ENCODE measurements at places on chromosomes 7 and 10.

GRCh38 chr10:93422118-93422517, 60.0 kb downstream of the MYOF start:
- no peak for DNase-seq

GRCh38 chr10:28169525-28169924, 133.3 kb downstream of the MPP7 start:
- no peak for DNase-seq

GRCh38 chr10:61692447-61693010, 29.8 kb downstream of the CABCOCO1 start:
- DNase-seq: no peak

GRCh38 chr7:42747044-42747443, 164.8 kb downstream of the C7orf25 start:
- DNase-seq: no peak

DNA sequence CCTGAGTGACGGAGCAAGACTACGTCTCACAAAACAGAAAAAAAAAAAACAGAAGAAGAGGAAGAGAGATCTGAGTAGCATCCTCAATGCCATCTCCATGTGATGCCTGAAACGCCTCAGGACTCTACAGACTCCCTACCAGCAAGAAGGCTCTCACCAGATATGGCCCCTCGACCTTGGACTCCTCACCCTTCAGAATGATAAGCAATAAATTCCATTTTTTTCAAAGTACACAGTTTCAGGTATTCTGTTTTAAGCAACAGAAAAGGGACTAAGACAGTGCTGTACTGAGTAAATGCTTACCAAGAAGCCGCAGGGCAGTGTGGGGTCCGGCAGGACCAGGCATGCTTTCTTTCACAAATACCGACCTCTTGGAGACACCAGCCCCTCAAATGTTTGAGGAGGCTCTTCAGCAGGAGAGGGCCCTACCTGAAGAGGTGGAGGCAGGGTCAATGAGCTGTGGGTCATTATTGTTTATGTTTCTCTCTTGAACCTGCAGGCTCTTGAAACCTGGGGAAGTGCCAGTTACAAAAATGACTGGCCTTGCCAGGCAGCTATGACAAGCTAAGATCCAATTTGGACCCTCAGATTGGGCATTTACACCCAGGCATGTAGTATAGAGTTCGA, 204.1 kb upstream of the LYZL1 start:
- no peak for DNase-seq

GRCh38 chr10:31851216-31851615, 77.4 kb downstream of the ARHGAP12 start:
- no peak for DNase-seq

DNA sequence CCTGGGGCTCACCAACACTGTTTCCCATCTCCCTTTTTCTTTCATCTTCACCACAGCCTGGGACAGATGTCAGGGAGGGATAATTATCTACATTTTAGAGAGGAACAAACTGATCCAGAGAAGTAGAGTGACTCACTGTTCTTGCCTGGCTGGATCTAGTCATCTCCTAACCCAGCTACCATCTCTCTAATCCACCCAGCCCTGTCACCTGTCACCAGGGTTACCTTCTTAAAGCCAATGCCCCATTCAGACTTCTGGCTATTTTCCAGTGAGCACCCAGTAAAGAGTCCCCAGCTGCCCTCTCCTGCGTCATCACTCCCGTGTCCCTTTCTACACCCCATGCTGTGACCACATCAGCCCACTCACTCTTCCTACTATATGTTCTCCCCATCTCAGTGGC, 68.4 kb upstream of the DUSP5 start:
- no peak for DNase-seq

GRCh38 chr10:75015442-75015841, 96.0 kb upstream of the SAMD8 start:
- DNase-seq: no peak

GRCh38 chr7:105268511-105269392, 120.0 kb downstream of the SRPK2 start:
- peak; percentile 42 for DNase-seq

DNA sequence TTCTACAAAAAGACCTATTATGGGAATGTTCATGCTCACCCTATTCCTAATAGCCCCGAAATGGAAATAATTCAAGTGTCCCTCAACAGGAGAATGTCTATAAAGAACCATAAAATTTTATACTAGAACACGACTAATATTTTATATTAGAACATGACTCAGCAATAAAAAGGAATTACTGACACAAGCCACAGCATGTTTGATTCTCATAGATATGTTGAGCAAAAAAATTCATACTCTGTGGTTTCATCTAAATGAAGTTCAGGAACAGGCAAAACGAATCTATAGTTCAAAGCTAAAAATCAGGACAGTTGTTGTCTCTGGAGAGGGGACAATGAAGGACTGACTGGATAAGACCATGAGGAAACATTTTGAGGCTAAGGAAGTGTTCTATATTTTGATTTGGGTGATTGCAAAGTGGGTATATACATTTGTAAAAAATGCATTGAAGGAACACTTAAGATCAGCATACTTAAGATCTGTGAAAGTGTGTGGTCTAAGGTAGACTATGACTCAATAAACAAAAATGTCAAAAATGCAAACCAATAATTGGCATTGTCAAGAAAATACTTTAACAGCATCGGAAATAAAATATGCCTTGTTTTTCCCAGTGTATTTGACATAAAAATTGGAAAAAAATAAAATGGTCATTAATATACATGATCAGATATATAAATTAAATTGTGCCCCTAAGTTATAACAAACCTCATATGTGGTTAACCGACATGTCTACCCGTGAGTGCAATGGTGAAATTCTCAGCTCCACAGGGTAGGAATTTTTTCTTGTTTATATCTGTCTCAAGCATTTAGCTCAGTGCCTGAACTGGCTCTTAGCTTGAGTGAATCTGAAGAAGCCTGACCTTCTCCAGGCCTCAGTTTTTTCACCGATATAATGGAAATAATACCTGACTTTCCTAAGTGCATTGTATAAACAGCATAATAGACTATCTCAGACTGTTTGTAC, 124.9 kb upstream of the CTTNBP2 start:
- DNase-seq: no peak

- DNase-seq: no peak
Observed at GRCh38 chr7:151951672-151952338, 4.4 kb upstream of the GALNTL5 start.

- no peak for DNase-seq
Observed at GRCh38 chr10:14185316-14186045, 145.2 kb downstream of the FRMD4A start.

GRCh38 chr7:134852625-134853024, 73.2 kb downstream of the CALD1 start:
- DNase-seq: no peak

- no peak for DNase-seq
Observed at GRCh38 chr7:93622036-93623033, 47.8 kb upstream of the CALCR start.

- DNase-seq: no peak
Observed at GRCh38 chr7:6234384-6234783, 38.0 kb downstream of the CYTH3 start.

DNA sequence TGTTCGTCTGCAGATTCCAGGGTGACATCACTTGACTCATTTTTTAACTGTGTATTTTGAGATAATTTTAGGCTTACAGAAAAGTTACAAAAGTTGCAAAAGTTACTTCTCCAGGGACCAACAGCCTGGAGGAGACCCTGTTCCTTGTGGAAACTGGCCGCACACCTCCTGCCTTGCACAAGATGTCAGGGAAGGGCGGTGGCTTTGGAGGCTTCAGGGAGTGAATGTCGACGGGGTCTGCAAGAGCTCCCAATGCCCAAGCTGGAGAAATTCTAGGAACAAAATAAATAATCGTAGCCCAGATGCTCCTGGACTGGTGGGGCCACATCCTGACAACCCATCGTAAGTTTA, 62.2 kb upstream of the FAM20C start:
- no peak for DNase-seq

DNA sequence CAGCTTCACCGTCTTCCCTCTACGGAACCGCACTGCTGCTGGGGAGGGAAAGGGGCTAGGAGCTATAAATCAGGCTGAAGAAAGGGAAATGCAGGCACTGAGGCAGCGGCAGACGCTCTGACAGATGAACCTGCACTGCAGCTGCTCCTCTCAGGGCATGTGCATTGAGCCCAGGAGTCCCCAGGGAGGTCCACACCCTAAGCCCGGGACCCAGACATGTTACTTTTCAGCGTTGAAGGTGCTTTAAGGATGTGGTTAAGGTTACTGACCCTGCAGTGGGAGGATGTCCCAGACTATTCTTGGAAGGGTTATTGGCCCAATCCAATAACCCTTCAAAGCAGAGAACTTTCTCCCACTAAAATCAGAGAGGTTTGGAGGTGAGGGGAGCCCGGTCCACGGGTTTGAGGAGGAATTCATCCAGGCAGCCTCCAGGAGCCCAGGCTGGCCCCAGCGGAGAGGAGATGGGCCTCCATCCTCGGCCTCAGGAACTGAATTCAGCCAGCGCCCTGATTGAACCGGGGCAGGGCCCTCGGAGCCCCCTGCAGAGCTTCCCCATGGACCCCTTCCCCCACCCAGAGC, 75.4 kb downstream of the ADARB2 start:
- DNase-seq: no peak

- DNase-seq: peak; percentile 27
Observed at GRCh38 chr10:26858707-26859034, 2.1 kb downstream of the ABI1 start.

DNA sequence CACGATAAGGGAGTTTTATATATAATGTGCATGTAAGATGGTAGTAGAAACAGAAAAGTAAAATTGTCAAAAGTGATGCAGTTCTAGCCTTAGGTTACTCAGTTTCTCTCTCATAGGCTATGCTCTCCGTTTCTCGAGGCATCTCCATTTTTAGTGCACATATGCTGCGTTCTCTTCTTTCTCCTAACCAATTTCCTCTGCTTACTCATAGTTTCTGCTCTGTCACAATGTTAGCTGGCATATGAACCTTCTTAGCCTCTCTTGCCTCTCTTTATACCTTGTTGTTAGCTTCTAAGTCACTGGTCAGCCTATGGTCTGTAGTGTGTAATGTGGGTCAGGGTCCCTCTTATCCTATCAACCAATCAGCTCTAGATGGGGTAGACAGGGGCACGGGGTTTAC, 280.6 kb upstream of the ETV1 start:
- no peak for DNase-seq

- DNase-seq: no peak
Observed at GRCh38 chr7:77985232-77985973, 186.8 kb downstream of the PHTF2 start.

DNA sequence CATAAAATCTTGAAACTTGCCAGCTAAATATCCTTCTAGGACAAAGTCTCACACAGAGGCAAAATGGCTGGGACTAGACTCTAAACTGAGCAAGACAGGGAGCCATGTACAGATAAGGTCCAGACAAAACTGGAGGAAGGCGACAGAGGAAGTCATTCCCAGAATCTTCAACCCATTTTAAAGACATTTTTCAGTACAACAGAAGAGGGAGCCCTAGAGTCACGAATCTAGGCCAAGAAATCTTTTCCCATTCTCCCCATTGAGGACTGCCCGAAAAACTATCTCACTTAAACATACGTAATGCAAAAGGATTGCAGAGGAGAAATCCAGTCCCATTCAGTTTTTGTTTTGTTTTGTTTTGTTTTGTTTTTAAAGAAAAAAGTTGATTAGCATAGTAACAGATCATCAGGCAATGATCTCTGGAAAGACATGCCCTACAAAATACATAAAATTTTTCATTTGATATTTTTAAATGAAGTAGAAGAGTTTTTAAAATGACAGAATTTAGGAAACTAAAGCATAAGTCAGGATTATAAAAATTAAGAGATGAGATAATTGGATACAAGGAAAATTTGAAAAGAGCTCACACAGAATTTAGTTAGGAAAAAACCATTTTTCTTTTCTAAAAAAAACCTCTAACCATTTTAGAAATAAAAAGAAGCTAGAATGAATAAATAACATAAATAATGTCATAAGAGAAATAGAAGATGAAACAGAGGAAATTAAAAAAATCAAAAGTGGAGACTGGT, 16.9 kb upstream of the PRF1 start:
- DNase-seq: peak; percentile 10

DNA sequence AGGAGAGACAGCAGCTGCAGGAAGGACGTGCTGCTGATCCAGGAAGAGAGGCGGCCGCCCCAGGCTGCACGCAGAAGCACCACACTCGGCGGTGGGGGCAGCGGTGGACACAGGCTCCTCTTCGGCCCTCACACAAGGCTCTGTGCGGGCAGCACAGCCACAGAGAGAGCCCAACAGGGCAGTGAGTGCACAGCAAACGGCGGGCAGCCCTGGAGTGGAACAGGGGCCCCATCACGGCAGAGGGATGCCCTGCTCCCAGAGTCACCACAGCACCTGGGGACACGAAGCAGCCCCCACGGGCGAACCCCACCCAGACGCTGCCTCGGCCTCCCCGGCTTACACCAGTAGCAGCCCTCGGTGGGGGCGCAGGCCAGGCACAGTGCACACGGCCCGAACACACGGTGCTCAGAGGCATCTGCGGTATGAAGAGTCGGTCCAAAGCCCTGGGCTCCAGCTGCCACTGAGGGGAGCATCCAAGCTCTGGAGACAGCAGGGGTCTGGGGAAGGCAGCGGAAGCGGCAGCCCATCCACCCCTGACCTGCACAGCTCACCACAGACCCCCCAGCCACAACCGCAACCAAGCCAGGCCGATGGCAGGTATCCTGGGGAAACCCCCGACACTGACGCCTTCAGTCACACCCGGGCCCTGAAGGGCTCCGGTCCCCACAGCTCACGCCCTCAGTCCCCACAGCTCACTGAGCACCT, 16.8 kb downstream of the NUDT1 start:
- DNase-seq: no peak

GRCh38 chr7:141866974-141867373, 25.7 kb upstream of the PRSS37 start:
- no peak for DNase-seq

DNA sequence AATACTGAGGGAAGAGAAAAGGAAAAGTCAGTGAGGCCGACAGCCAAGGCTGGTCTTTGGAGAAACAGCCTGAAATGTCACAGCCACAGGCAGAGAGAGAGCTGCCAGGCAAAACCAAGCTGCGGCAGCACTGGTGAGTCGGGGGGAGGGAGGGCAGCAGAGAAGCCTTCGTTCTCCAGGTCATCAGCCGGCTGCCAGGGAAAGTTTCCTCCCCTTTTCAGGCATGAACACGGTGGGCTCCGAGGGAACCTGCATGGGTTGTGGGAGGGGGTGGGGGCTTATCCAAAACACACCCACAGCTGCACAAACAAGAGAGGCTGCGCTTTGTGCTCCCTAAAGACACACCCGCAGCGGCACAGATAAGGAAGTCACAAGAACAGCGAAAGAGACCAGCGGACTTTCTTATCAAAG, 62.3 kb upstream of the NKX6-2 start:
- no peak for DNase-seq

- no peak for DNase-seq
Observed at GRCh38 chr7:78535655-78536054, 737.1 kb downstream of the PHTF2 start.

Data from hematopoietic multipotent progenitor cell treated with erythropoietin and hydrocortisone succinate and interleukin-3 and kit ligand, for 15 days (in vitro differentiated cells).